Activated CD4-positive, CD25-positive, alpha-beta regulatory T cell treated with anti-CD3 and anti-CD28 coated beads, Interleukin-2, amount 50 U/mL, for 72 hours (primary cell): ENCODE measurements at places on chromosomes 1 and 21.

DNA sequence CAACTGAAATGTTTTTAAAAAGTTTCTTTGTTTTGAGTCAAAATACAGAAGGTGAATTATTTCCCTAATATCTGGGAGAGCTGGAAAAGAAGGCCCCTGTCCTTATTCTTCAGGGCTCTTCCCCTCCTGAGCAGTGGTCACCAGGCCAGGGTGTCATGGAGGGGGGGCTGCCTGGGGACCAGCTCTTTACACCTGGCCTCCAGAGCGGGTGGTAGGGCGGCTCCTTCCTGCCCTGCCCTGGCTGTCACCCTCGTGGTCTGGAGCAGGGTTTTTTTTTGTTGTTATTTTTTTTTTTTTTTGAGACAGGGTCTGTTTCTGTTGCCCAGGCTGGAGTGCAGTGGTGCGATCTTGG is 6.6 kb downstream of the SKI start:
- DNase-seq: no peak

- no peak for DNase-seq
Observed at GRCh38 chr1:170698301-170699275, 34.7 kb downstream of the PRRX1 start.

DNA sequence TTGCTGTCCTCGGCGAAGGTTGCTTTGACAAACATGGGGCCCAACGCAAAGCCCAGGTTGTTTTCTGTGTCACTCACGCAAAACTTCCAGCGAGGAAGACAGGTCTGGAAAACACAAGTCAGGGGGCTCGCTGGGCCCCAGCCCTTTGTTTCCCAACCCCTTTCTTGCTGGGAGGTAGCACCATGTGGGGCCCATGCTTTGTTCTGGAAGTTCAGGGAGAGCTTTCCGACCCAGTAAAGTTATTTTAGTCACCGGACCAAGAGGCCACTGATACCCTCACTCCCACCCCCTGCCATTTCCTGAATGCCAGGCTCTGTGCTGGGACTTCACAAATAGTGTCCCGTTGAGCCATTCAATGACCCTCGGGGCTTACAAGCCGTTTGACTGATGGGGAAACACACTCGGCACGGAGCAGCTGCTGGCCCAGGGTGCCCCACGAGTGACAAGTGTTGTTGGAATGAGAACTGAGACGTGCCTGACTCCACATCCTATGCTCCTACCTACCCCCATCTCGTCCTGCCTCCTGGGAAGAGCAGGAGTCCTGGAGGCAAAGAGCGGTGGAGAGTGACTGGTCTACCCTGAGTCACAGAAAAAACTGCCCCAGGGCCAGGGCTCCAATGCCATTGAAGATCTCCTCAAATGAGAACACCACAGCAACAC is 52.0 kb downstream of the ECE1 start:
- no peak for DNase-seq

- no peak for DNase-seq
Observed at GRCh38 chr21:16978309-16978895, 534.4 kb upstream of the CXADR start.

GRCh38 chr1:109214695-109215623 is 1.2 kb downstream of the SARS1 start:
- no peak for DNase-seq
